ENCODE measurements at places on chromosomes 6 and 20. TPM values are rescaled to one million over a fixed set of nuclear protein-coding genes. Genes with fewer than 3 reads are reported as not detected.

DNA sequence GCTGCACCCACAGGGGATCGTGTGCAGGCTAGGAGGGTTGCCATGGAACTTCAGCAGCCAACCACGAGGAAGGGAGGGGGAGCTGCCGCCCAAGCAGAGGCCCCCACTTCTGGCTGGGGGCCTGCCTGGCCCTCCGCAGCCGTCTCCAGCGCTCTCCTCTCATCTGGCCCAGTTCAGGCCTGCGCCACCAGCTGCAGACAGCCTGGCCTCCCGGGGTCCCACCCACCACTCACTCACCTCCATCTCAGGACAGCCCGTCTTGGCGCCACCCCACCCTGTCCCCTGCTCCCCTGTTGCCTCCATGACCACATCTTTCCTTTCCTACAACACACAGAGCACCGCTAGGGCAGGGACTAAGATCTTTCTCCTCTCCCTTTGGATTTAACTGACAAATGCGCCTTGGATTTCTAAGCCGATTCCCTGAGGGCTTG is 98.7 kb downstream of the ANKRD60 start:
- DNase-seq = no peak

GRCh38 chr20:36936341-36936740 is 15.2 kb downstream of the SAMHD1 start:
- DNase-seq = no peak

Gene TRDN
- total RNA-seq = not detected

Gene SS18L1
- 6.8 TPM for total RNA-seq

DNA sequence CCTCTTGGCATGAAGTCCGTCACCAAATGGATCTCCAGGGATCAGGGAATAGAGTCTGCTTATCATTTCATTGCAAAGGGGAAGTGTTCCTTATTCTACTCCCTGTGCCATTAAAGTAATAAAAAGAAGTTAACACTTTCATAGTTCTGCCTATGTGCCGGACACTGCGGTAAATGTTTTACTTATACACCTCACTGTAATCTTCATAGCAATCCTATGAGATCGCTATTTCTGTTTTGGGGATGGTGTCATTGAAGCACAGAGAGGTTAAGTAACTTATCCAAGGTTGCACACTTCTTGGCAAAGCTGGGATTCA is 177.7 kb downstream of the TSHZ2 start:
- no peak for DNase-seq

DNA sequence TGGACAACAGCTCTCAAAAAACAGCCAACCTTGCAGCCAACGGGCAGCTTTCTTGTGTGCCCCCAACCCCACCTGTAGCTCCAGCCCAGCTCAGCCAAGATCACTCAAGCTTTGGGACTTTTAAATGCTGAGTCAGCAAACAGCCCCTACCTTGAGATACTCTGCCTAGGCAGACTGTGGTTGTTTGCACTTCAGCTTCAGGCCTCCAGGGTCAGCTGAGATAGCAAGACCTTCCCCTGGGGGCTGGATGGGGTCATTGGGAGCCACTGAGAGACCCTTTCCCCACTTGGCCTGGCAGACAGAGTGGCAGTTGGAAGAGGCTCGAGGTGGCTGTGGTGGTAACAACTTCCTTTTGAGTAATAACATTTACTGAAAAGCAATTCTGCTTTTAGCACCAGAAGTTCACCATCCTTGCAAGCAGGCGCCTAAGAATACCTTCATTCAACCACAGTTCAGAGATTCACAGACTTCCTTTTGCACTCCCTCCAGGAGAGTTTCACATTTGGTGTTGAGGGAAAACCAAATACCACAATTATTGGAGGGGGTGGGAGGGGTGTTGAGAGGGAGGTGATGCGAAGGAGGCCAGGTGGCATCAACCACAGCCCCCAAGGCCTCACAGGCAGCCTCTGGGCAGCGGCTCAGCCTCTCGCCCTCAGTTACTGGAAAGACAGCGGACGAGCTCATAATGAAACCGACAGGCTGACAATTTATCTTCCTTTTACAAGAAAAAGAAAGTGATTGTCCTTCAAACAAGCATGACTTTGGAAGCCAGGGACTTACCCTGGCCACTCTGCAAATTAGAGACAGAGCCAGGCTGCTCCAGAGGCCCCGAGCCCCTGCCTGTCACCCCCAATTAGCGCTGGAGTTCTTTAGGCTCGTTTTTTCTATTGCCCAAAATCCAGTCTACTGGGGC is 148.1 kb downstream of the CEBPB start:
- no peak for DNase-seq

Gene DCDC2
- total RNA-seq = not detected

DNA sequence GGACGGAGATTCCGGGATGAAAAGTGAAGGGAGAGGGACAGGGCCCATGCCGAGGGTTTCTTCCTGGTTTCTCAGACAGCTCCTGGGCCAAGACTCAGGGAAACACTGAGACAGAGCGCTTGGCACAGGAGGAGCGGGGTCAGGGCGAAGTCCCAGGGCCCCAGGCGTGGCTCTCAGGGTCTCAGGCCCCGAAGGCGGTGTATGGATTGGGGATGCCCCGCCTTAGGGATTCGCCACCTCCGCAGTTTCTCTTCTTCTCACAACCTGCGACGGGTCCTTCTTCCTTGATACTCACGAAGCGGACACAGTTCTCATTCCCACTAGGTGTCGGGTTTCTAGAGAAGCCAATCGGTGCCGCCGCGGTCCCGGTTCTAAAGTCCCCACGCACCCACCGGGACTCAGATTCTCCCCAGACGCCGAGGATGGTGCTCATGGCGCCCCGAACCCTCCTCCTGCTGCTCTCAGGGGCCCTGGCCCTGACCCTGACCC is 55.0 kb upstream of the HLA-A start:
- peak; percentile 28 for DNase-seq

Gene FILIP1
- 13.3 TPM for total RNA-seq

GRCh38 chr6:110828396-110828795 is 13.1 kb upstream of the CDK19 start:
- no peak for DNase-seq

Gene TOX2
- 1.7 TPM for total RNA-seq

DNA sequence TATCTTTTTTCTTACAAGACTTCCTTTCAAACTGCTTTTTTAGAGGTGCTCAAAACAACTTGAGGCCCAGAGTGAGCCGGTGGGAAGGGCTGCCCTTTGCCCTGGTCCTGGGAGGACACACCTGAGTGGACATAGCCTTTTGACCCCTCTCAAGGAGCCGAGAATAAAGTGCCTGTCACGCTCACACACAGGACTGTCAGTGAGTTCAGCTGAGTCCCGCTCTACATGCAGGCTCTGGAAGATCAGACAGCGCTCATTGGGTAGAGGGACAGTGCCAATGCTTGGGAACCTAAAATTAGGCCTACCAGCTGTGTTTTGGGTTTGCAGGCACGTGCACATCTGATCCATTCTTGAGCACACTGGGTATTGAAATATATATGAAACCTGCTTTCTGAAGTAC is 387.8 kb downstream of the CD83 start:
- DNase-seq = no peak

- peak; percentile 40 for DNase-seq
These were observed 24.6 kb downstream of the DLL1 start for GRCh38 chr6:170266061-170266825.

GRCh38 chr6:14117158-14118090 is at the start of gene CD83:
TSS of gene CD83 (plus strand) at chr6:14117772. CDS start at chr6:14117812, 40 bp downstream.
- peak; percentile 54 for DNase-seq
